Stimulated activated CD4-positive, alpha-beta T cell treated with anti-CD3 and anti-CD28 coated beads, Interleukin-4, amount 100 ng/mL, for 4 hours (primary cell): ENCODE measurements at places on chromosomes 13 and 19.

GRCh38 chr19:10747674-10748073 lies 29.8 kb downstream of the DNM2 start:
- no peak for DNase-seq

- DNase-seq: no peak
Observed at GRCh38 chr13:60165391-60166099, 1.8 kb upstream of the DIAPH3 start.

- DNase-seq: no peak
Observed at GRCh38 chr19:8192221-8192820, 16.8 kb upstream of the CERS4 start.

GRCh38 chr19:35023428-35023827 lies 6.8 kb upstream of the SCN1B start:
- no peak for DNase-seq

- DNase-seq: no peak
Observed at GRCh38 chr13:69597088-69597487, 510.5 kb upstream of the ATXN8OS start.

DNA sequence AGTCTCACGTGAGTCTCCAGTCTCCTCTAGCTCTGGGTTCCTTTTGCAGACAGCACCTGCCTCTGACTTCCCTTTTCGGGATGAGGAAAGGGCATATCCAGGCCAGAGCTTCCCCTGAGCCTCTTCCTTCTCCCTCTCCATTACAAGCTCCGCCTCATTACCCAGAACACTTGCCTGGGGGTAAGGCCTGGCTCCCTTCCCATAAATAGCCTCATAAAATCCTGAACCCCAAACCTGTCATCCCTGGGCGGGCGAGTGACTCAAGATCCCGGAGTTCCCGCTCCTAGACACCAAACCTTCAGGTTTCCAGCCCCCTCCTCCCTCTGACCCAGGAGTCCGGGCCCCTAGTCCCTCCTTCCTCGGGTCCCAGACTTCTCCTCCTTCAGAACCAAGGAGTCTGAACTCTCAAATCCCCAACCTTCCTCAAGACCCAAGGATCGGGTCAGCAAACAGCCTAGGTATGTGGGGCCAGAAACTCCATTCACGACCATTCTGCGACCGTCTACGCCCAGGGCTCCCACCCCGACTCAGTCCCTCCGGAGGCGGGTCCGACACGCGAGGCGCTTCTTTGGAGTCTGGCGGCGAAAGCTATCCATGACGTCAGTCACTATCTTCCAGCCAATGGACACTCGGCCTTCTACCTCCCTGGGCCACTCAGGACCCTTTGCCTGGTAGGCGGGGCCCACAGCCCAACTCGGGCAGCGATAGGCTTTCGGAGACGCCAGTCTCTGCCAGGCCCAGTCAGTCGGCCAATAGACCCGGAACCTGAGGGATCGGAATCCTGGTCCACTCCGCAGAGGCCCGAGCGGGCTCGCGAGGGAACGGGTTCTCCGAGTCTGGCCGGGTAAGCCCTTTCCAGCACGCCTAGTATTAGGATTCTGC lies 6.5 kb upstream of the CNFN start:
- peak; percentile 90 for DNase-seq

DNA sequence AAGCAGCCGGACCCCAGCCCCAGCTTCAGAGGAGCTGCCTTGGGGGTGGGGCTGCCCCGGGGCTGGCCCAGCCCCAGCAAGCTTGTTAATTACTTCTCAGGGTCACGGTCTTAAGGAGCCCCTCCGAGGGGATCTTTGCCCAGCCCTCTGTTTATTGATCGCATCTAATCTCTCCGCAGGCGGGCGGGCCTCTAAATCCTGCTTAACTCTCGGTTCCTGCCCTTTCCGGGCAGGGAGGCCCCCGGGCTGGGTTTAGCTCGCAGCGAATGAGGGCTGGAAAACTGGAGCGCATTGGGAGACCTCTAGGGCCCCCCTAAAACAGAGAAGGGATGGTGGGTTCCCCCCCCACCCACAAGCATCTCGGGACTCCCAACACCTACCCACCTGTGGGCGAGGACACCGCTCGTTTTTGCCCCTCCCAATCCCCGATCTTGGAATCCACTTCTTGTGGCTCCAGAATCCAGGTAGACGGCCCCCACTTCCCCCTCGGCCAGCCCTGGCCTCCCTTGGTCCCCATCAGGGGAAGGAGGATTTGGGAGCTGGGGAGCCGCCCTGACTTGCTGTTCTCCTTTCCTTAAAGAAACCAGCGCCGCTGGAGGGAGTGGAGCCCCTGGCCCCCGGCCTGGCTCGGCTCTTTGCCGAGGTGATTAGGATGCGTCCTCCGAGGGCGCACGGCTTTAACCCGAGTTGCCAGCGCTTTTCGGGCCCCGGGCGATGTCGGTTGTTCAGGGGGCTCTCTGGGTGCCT lies 59.5 kb upstream of the ADGRL1 start:
- DNase-seq: no peak

- no peak for DNase-seq
Observed at GRCh38 chr19:51571599-51571998, 516 bp downstream of the ZNF175 start.

GRCh38 chr13:99103536-99103935 lies 97.1 kb upstream of the UBAC2 start:
- DNase-seq: no peak

DNA sequence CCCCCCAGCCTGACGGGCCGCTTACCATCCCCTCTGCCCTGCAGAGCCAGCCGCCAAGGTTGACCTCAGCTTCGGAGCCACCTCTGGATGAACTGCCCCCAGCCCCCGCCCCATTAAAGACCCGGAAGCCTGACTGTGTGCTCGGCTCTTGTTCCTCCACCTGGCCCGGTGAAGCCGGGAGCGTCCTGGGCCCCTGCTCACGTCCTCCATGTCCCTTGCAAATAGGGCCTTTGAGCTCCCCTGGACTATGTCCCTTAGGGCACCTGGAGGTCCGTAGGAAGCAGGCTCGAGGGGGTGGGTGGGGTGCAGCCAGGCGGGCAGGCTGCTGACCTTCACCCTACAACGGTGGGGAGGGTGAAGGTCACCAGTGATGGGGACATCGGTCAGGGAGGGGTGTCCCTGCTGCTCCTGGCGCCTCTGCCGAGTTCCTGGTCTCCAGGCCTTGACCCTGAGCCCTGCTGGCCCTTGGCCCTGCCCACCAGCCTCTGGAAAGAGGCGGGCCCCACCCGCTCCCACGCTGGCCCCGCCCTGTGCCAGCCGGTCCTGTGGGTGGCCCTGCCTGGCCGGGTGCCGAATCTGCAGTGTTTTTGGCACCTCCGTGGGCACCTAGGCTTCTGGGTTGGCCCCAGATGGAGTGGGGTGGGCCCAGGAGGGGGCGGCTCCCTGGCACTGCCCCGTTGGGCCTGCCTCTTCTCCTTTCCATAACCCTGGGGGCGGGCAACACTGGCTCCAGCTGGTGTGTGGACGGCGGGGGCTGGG lies 3.3 kb downstream of the ATP5F1D start:
- DNase-seq: no peak

- no peak for DNase-seq
Observed at GRCh38 chr13:51647067-51647466, 62.8 kb downstream of the WDFY2 start.

GRCh38 chr19:47283405-47284059 lies 8.8 kb downstream of the INAFM1 start:
- DNase-seq: no peak

DNA sequence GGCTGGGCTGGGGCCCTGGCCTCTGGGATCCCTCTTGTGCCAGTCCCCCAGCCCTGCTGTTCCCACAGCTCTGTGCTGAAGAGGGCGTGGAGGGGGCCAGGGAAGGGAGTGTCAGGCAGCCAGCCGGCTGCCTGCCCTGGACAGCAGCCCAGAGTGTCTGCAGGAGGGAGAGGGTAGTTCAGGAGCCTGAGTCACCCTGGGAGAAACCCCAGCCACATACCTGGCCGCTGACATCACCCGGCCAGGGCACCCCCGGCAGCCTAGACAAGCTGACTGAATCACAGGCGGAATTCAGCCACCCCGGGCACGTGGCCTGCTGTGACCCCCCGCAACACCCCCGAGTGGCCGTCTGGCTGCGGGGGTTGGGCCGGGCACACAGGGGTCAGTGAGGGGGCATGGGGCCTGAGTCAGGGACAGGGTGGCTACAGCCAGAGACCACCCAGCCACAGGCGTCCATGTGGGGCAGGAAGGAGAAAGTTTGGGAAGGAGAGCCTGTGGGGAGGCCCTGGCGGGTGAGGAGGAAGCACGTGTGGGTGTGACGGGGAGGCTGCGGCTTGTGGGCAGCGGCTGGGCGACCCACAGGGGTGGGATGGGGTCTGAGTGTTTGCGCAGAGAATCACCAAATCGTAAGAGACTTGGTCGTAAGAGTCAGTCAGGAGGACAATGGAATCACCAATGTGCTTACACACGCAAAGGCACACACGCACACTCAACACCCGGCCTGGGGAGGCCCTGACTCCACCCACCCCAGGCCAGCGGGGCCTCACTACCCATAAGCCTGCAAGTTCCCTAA lies 11.9 kb upstream of the FOSB start:
- peak; percentile 55 for DNase-seq

DNA sequence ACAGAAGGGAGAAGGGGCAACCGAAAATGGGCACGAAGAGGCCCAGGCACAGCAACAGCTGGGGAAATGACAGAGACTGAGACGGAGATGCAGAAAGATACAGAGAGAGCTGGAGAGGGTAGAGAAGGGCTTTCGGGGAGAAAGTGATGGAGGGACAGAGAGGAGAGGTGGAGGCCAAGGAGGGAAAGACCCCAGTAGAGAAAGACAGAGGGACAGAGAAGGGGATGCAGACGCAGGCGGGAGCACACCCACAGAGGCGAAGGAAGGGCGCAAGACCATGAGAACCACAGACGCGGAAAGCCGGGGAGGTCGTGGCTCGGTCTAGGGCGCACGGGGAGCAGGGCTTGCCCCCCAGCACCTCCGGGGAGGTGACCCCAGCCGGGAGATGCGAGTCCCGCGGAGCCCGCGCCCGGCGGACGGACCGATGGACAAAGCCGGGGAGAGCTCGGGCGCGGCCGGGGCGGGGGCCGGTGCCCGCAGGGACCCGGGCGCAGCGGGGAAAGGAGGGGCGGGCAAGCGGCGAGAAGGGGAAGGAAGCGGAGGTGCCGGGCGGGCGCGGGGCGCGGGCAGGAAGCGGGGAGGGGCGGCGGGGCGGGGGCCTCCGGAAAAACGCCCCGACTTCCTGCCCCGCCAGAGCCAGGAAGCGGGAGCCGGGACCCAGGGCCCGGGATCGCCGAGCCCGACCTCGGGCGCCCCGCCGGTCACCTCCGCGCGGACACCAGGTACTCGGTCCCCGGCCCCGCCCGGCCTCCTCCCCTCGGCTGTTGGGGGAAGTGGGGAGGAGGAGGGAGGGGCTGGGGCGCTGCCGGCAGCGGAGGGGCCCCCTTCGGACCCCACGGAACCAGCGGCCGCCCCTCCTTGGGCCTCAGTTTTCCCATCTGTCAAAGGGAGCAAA lies at the start of gene ARHGEF1:
Gene ARHGEF1 (plus strand): TSS at position 617 of the 895 bp plus-strand sequence. CDS start 4,899 bp downstream, outside the sequence.
- peak; percentile 48 for DNase-seq

GRCh38 chr19:12513531-12514061 lies 29.0 kb upstream of the ZNF709 start:
- DNase-seq: no peak

- DNase-seq: no peak
Observed at GRCh38 chr19:29546583-29547190, 20.9 kb downstream of the VSTM2B start.

- DNase-seq: no peak
Observed at GRCh38 chr13:39685652-39686051, 30.2 kb downstream of the COG6 start.

- no peak for DNase-seq
Observed at GRCh38 chr13:71964491-71965100, 97.6 kb upstream of the DACH1 start.

DNA sequence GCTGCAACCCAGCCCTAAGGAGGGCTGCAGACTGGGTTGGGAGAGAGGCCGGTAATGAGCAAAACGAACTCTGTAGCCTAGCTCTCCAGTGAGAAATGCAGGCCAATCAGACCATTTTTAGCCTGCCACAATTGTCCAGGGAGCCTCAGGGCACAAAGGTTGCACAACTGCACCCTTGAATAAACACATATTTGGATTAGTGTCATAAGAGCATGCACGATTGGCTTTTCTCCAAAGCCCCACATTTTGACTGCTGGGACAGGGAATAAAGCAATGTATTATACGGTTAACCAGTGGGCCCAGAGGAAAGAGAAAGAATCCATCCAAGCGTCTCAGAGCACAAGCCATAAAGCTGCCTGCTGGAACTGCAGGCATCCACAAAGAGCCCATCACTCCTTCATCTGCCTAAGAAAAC lies 729.4 kb upstream of the SGCG start:
- no peak for DNase-seq

DNA sequence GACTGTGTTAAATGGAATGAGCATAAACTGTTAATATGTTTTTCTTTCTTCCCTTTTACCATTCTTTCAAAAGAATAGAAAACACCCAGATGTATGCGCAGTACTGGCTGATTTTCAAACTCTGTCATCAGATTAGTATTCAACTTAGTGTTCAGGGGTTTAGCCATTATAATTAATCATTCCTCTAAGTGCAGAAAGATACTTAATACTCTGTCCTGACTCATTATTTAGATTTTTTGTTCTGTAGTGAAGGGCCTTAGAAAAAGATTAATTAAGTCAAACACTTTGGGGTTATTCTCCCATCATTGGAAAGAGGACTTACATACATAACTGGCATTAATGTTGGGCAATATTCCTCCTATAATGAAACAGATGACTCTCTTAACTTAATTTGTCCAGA lies 1316.7 kb upstream of the SLC10A2 start:
- no peak for DNase-seq

DNA sequence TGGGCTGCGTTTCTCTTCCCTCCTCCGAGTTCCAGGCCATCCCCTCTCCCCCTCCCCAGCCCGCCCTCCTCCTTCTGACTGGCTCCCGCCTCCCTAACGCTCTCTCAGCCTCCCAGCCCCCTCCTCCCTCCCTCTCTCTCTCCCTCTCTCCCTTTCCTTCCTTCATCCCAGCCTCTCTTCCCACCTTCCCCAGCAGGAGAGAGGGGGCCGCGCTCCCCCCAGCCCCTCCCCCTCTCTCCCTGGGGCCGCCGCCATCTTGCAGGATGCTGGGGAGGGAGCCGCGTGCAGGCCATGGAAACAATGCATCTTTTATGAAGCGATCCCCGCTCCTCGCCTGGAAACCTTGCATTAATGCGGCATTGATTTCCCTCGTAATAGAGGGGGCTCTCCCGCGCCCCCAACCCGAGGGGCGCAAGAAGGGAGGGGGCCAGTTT lies 42.6 kb upstream of the ADGRL1 start:
- DNase-seq: peak; percentile 15

DNA sequence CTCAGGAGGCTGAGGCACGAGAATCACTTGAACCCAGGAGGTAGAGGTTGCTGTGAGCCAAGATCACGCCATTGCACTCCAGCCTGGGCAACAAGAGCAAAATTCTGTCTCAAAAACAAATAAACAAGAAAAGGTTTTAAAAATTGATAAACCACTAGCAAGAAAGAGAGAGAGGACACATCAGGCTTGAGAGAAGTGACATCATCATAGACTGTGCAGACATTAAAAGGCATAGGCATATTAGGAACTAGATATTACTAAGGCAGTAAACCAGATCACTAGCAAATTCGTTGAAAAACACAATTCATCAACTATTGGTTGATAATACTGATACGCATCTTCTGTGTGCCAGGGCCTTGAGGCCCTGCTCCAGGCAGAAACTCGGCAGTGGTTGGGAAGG lies 7.7 kb downstream of the A1BG start:
- DNase-seq: no peak
